Glomerular endothelial cell (primary cell): ENCODE measurements at places on chromosomes 5 and 9.

DNA sequence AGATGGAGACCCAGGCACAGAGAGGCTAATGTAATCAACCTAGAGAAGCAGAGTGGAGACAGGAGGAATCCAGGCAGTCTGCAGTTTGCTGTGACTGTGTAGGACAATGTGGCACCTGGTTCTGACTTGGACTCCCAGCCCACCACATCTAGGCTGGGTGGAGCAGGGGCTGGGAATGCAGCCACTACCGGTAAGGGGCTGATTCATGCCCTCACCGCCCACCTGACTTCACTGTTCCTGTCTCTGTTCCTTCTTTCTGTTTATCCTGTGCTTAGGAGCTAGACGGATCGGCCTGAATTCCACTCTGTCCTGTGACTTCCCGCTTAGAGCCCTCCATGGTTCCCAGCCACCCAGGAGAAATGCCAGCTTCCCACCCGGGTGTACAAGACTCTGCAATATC is 2.6 kb downstream of the PDLIM4 start:
- no peak for DNase-seq

DNA sequence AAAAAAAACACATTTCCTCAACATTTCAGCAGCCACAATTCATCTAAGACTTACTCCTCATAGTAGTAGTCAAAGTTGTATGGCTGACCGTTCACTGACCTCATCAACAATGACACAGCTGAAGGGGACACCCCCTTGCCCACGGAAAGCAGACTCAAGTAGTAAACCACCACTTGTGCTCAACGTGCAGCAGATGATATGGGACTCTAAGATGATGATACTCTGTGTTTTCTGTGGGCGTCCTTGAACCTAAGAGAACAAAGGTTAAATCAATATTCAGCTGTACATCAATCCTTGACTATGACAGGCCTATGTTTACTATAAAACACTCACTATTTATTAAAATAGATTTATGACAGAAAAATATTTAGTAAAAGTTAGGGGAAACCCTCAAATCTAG is 71.6 kb downstream of the SETX start:
- DNase-seq, result no peak

- no peak for DNase-seq
These were observed 62.1 kb upstream of the SPDL1 start for GRCh38 chr5:169521366-169521983.

GRCh38 chr5:143755966-143756365 is 56.0 kb upstream of the HMHB1 start:
- no peak for DNase-seq

GRCh38 chr5:106766916-106767315 is 903.8 kb downstream of the EFNA5 start:
- no peak for DNase-seq

GRCh38 chr5:58040846-58041245 is 419.0 kb downstream of the PLK2 start:
- DNase-seq, result no peak

- DNase-seq, result no peak
These were observed 193.7 kb downstream of the MAPKAP1 start for GRCh38 chr9:125513303-125513667.

DNA sequence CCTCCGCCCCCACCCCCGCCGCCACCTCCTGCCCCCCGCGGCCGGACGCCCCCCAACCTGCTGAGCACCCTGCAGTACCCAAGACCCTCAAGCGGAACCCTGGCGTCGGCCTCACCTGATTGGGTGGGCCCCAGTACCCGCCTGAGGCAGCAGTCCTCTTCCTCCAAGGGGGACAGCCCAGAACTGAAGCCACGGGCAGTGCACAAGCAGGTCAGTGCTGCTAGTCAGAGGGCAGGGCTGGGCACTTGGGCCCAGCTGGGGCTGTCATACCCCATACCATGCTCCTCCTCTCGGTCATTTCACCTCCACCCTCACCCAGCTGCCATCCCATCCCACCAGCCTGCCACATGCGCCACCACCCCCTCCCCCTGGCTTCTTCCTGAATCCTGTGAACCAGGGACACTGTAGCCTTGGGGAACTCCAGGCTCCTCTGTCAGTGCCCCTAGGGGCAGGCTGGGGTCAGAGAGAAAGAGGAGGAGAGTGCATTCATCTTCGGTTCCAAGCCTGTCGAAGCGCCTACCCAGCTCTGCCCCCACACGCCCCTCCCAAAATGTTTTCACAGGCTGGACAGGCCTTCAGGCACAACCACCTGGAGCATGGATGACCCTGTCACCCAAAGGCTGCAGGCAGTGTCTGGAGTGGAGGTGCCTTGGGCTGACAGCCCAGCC is 122.0 kb downstream of the DAB2IP start:
- DNase-seq, result no peak

- peak; percentile 10 for DNase-seq
These were observed 93.9 kb downstream of the SNX18 start for GRCh38 chr5:54611290-54611951.

DNA sequence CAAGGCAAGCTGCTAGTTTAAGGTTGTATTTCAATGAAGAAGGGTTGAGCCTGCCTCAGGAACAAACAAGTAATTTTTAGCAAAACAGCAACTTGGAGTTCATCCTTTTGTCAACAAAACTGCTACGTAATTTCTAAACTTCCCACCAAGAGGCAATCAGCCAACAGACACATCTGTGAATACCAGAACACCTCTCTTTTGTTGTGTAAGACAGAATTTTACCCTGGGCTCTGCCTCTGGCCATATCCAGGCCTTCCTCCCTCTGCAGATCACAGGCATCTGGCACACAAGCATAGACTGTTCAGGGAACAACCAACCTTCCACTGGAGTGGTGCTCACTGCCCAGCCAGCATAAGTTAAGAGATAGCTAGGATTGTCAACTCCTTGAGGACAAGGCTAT is 409.0 kb downstream of the SPOCK1 start:
- no peak for DNase-seq

DNA sequence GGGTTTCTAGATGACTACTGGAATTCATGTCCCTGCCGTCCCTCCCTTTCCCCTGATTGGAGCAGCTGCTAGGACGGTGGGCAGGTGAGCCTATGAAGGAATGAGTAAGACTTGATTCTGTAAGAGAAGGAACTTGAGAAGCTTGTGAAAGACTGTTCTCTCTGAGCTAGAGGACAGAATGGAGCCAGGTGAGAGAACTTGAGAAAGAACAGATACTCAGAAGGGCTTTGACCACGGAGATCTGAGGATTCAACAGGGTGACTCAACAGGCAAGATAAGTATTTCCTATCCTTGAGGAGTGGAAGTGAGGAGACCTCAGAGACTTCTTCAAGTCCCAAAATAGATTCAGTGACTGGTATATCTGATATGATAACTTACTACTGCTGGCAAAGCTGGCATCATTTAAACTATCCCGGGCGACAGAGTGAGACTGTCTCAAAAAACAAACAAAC is 41.9 kb downstream of the HSDL2 start:
- DNase-seq, result no peak

DNA sequence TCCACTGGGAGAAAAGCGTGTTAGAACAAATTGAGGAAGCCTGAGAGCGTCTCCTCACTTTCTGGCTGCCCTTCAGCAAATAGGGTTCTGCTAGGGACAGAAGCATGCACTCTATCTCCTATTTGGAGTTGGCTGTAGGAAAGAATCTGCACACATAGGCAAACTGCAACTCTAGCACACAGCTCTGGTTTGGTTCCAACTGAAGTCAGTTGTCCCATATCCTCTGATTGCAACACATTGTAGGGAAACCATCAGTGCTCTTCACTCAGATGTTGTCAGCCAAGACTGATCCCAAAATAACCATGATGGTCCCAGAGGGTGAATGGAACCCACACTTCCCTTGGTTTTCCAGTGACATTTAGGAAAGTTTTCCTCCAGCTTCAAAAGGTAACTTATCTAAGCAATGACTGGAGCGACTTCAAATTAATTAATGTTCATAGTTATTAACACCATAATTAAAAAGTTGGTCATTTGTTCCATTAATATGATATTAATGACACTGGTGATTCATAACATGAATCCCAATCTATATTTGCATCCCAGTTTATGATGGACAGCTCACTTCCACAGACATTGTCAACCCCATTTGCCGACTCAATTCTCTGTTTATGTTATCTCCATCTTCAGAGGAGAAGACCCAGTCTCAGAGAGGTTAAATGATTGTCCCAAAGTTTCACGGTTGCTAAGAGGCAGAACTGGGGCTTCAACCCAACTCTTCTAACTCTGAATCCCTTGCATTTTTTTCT is 136.7 kb upstream of the ZNF462 start:
- no peak for DNase-seq

DNA sequence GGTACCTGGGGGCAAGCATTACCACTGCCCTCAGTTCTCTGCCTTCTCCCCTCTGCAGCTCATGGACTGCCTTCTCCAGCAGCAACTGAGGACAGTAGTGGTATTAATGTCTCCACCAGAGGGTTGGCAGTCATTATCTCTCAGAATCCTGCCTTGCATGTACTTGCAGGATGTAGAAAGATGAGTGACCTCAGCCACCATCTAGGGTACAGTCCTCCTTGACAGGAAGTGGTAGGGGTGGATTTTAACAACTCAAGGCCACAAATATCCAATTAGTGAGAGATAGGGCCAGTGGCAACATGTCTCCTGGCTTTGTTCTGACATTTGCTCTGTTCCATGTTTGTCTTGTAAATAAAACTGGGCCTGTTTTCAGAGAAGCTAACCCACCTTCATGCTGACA is 47.2 kb downstream of the F2R start:
- DNase-seq, result no peak
